Activated naive CD4-positive, alpha-beta T cell treated with anti-CD3 and anti-CD28 coated beads, Interleukin-2, amount 50 U/mL, for 72 hours (primary cell): ENCODE measurements at places on chromosomes 3 and 15. TPM values are rescaled to one million over a fixed set of nuclear protein-coding genes. Genes with fewer than 3 reads are reported as not detected.

GRCh38 chr3:38842266-38842965, 26.4 kb upstream of the SCN10A start:
- no peak for DNase-seq

DNA sequence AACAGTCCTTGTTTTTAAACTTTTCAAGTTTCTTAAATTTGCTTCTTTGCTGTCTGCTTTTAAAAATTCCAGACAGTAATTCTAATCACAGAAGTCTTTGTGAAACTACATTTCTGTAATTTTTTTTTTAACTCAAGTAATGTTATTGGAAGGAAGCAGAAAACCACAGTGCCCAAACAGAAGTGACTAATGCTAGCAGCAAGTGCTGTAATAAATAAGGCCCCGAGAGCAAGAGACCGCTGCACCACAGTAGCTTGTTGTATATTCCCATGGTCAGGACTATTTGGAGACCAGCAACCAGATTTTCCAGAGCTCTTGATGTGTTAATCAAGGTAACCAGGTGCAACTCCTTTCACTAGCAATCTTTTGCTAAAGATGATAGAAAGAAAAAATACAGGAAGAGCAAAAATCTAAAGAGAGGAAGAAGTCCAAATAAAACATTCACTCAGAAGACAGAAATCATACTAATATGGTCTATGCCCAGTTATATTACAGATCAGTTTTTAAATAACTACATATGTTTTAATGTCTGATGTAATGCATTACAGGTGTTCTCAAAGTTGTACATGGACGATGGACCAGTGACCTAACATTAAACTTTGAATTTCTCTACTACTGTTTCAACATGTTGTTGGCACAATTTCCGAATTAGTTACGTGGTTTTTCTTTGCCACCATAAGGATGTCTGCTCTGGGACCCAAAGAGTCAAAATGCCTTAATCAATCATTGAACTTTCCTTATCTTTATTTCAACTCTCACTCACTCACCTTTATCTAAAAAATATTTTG, 36.4 kb downstream of the WWTR1 start:
- DNase-seq: no peak

DNA sequence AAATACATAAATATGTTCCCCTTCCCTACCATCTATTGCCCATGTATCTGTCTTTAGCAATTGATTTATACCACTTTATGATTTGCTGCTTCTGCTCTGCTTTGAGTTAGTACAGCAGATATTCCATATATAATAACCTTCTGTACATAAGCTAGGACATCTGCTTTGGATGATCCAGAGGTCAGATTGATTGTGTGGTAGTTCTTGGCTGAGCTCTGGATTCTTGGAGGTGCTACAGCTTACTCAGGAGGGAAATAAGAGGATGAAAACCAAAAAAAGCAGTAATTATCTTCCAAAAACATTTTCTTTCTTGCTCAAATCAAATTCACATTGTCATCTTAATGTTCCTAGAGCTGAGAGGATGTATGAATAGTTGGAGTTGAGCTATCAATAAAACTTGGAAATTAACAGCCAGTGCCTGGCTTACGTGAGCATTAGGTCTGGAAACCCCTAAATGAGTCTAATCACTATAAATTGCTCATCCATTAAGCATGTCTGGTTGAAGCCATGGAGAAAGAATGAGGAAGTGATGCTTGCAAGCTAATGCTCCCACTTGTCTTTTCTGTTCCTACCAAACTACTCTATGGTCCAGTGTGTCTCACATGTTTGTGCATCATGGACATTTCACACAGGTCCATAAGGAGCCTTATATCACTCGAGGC, 36.3 kb upstream of the TMEM42 start:
- no peak for DNase-seq

DNA sequence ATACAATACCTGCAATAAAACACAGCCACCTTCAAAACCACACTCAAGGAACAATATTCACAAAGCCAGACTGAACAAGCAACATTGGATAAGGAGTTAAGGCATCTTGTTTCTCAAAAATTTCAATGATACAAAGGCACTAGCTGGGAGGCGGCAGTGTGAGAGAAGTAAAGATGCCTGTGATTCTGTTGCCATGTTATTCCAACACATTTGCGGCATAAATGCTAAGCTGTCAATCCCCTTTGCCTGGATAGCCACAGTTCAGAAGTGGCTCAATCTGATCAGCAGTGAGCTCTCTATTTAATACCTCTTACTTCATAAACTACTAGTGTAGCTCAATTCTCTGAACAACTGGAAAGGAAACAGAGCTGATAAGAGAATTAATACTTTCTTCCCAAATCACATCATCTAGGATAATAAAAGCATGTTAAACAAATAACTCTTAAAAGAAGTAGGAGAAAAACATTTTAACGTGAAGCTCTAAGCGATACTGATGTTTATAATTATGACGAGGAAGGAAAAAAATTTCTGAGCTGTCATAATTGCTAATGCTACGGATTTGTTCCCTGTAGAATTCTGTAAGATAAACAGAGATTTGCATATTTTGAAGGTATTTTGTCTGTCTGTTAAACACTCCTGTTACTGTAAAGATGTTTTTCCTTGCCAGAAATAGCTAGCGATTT, 358.4 kb downstream of the FOXP1 start:
- DNase-seq: no peak

DNA sequence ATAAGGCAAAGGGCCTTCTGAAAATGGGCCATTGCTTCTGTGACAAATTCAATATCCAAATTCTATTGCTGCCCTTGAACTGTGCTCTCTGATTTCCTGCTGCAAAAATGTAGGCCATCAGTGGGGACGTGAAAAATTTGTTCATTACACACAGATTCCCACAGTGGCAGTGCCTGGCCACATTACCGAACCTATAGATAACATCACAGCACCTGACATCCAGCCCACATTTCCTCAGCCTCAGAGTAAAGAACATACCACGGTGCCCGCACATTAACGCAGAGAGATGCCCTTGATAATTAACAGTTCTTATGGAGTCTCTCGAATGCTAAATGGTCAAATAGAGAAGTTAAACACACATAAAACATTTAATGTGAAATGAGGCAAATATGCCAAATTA, 931.6 kb upstream of the CFAP20DC start:
- DNase-seq: no peak

MOBP gene
- total RNA-seq: not detected

CNTN6 gene
- not detected for total RNA-seq

PLSCR2 gene
- not detected for total RNA-seq
